ENCODE measurements at places on chromosomes 1 and 21.

- DNase-seq = no peak
Observed at GRCh38 chr21:46376856-46377453, 53.0 kb downstream of the PCNT start.

DNA sequence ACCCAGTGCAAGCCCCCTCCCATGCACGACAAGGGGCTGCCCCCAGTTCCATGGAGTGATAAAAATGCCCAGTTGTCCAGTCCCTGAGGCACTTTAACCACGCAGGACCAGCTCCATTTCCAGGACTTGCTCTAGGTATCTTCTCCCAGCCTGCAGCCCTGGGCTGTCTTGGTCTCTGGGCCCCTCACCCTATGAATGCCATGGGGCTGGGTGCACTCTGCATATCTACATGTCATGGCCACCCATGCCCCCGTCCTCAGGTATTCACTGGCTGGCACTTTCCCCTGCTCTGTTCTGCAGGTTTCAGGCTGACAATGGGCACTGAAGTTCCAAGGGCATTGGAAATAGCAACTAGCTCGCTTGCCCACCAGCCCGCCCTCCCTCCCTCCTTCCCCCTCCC lies 19.6 kb upstream of the C1orf174 start:
- no peak for DNase-seq

- DNase-seq = no peak
Observed at GRCh38 chr1:74341702-74342339, 106.6 kb downstream of the TNNI3K start.

GRCh38 chr21:24222676-24223075 lies 1384.6 kb downstream of the MRPL39 start:
- DNase-seq = no peak

GRCh38 chr1:173099166-173099565 lies 48.4 kb upstream of the TNFSF18 start:
- DNase-seq = no peak

DNA sequence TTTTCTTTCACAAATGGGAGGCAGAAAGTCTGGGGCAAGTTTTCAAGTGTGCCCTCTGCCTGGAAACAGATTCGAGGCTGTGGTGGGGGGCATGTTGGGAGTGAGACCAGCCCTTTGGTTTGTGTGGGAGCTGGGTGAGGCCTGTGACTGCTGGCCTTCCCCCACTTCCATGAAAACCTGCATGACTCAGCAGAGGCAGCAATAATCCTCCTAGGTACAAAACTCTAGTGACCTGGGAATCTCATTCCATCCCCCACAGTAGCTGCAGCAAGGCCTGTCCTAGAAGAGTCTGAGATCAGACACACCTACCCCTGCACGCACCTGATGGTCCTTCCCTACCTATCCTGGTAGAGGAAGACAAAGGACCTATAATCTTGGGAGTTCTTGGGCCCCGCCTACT lies 42.1 kb upstream of the KIAA0040 start:
- DNase-seq = no peak

DNA sequence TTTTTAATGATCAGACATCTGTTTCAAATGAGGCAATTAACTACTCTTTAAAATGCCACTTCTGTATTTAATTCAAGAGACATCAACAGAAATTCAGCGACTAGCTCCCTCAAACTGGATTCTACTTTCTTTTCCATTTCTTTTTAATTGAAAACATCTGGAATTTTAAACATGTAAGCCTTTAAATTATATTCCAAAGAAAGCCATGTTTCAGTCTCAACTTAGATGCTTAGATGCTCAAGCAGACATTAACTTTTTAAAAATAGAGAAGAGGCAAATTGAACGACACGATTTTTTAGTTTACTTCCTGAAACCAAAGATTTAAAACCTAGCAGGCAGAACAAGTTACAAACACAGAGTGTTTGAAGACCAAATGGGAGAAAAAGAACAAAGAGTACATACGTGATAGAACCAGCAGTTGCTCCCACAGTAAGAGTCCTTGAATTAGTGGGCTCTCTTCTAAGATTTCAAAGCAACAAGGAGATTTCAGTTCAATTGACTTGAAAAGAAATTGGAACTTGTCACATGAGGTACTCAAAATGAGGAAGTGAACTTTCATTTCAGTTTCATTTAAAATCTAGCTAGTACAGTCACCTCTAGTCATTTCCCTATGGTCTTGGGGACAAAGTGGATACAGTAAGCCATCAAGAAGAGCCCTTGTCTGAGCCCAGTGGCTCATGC lies at the start of gene CTSS:
TSS of gene CTSS (minus strand) at position 483 of the 681 bp plus-strand sequence. CDS start 1,015 bp downstream, outside the sequence.
- no peak for DNase-seq

- DNase-seq = no peak
Observed at GRCh38 chr1:219518168-219518906, 94.6 kb downstream of the ZC3H11B start.

GRCh38 chr1:193662030-193662429 lies 475.6 kb upstream of the B3GALT2 start:
- DNase-seq = no peak

GRCh38 chr1:241695246-241696171 lies 43.4 kb downstream of the WDR64 start:
- DNase-seq = no peak

DNA sequence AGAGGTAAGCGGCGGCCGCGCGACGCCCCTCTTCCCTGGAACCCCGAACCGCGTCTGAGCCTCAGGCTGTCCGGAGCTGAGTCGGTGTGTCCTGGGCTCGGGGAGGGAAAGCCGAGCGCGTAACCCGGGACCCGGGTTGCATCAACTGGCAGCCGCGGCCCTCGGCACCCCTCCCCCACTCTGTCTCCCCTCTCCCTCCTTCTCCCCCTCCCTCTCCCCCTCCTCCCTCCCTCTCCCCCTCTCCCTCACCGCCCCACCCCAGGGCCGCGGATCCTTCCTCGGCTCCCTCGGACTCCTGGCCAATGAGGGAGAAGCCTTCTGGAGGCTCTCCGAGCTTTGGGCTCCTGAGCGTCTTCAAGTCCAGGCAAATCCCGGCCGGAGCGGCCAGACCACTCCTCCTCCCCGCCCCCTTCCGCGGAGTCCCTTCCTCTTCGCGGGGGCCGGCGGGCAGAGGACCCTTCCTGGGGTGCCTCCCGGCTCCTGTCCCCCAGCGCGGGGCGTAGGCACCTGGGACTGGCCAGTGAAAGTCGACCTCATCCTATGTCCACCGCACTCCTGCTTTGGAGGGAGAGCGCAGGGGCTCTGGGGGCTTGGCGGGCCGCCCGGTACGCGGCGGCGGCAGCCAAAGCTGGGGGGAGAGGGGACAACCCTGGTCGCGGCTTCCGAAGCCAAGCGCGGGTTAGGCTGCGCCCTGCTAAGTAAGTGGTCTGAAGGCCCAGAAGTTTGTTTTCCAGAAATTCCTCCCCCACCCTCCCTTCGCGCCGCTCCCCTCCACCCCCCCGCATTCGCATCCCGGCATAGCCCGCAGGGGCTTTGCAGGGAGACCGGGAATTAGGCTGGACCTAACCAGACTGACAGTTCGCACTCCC lies 850 bp downstream of the SESN2 start:
- peak; percentile 86 for DNase-seq

- DNase-seq = peak; percentile 31
Observed at GRCh38 chr21:37862536-37862935, 53.7 kb downstream of the KCNJ6 start.
